ENCODE measurements at places on chromosomes 6 and 20.

DNA sequence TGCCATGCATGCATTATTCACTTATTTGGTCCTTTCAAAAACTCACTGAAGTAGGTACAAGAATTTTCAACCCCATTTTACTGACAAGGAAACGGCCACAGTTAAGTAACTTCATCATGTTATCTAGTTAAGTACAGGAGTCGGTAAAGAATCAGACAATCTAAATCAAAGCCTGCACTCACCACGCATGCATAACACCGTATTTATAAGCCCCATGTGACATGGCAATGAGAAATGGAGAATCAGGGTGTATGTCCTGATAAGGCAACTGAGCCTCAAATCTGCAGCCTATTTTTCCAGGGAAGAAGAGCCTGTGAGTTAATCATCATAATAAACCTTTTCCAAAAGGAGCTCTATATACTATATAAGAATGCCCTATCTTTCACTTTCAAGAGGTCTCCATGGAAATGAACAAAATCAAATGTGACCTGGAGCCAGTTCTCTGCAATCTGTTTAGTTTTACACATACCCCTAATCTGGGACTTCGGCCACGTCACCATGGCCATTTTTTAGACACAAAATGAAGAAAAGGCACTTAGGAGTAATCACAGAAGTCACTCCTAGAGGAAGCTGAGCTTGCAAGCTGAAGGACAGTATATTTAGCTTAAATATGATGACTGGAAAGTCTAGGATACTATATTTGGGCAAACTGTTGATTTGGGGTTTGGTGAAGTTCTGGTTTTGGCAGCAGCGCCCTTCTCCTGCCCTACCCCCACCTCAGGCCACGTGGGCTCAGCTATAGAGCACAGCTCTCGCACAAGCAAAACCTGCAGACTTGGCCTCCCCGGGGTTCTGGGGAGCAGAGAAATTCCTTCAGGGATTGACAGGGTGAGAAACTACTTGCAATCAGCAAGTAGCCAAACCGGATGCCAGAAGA lies 19.2 kb downstream of the TRAM2 start:
- DNase-seq: no peak

DNA sequence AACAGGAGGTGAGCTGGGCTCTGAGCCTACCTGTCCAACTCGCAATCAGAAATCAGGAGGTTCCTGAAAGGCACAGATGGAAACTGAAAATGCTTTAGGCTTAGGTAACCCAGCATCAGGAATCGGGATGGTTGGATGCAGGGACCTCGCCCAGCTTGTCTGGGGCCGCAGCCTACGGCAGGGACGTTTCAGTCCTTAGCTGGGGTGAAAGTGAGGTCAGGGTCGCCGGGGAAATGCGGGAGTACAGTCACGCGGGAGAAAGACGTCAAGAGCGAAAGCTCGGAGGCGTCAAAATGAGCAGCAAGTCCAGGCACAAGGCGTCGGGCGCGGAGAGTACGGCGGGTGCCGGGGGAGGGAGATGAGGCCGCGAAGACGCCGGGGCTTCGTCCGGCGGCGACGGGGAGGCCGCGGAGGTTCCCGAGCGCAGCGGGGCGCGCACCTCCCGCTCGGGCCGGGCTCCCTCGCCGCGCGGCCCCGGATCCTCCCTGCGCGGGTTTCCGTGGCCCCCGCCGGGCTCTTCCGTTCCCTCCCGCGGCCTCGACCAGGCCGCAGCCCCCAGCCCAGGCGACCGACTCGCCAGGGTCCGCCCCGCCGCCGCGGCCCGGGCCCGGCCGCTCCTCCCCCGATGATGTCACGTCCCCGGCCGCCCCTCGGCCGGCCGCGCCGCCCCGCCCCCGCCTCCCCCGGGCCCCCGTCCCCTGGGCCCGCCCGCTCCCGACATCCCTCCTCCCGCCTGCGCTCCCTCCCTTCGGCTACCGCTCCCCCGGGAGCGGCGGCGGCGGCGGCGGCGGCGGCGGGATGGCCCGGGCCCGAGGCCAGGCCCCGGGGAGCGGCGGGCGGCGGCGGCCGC lies at the start of gene EBF4:
Gene EBF4, plus strand, starts transcription at position 745 of the 850 bp plus-strand sequence. CDS start 866 bp downstream, outside the sequence.
- no peak for DNase-seq

DNA sequence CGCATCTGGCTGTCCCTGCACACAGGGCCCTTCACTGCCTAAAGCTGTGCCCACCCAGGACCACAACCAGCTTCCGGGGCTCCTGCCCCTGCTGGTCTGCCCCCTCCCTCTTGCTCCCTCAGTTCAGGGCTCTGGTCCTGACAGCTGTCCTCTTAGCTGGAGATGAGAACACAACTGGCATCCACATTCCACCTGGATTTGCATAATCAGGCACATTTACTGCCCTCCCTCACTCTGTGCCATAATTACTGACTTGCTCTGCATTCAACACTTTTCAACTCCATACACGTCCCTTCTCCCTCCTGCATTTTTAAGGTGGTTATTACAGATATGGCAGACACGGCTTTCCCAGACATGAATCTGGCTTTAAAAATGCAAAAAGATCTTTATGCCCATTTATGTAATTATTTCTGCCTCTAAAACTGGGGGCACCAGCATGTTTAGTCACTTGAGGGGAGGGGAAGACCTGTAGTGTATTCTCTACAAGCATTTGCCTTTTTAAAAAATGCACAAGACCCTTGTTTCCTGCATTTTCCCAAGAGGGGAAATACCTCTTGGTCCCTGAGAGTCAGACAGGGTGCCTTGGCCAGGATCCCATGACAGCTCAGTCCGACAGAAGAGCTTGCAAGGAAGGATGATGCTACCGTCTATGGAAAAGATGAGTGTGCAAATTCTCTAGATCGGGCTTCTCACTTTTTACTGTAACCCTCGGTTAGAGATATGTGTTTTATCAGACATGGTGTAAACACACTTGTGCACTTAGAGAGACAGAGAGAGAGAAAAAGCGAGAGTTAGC lies 401.8 kb downstream of the PREX1 start:
- DNase-seq: no peak

- DNase-seq: peak; percentile 3
Observed at GRCh38 chr20:33211817-33212424, 5.2 kb upstream of the BPIFA3 start.
